ENCODE measurements at places on chromosomes 16 and 17.
A peak's percentile ranks its signal among the peaks of the same experiment; 100 is the strongest.

DNA sequence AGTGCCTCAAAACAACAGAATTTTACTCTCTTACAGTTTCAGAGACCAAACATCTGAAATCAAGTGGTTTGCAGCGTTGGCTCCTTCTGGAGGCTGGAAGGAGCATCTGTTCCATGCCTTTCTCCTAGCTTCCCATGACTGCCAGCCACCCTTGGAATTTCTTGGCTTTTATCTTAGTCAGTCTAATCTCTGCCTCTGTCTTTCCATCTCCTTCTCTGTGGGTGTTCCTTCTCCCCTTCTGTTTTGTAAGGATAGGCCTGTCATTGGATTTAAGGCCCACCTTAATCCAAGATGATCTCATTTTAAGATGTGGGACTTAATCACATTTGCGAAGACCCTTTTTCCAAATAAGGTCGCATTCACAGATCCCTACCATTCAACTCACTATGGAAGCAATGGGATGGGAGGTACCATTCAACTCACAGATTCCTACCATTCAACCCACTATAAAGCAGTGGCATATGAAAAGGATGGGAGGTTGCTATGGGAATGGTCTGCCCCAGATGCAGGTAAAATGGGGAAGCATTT, 321.8 kb downstream of the WWOX start:
- no peak for DNase-seq
- no peaks in the 10 kb centered on the region for H3K4me1 ChIP-seq
- H3K4me3 ChIP-seq, result no peak overlapping the region
- H3K36me3 ChIP-seq, result no peaks in the 10 kb centered on the region
- no peaks in the 10 kb centered on the region for H3K27me3 ChIP-seq

DNA sequence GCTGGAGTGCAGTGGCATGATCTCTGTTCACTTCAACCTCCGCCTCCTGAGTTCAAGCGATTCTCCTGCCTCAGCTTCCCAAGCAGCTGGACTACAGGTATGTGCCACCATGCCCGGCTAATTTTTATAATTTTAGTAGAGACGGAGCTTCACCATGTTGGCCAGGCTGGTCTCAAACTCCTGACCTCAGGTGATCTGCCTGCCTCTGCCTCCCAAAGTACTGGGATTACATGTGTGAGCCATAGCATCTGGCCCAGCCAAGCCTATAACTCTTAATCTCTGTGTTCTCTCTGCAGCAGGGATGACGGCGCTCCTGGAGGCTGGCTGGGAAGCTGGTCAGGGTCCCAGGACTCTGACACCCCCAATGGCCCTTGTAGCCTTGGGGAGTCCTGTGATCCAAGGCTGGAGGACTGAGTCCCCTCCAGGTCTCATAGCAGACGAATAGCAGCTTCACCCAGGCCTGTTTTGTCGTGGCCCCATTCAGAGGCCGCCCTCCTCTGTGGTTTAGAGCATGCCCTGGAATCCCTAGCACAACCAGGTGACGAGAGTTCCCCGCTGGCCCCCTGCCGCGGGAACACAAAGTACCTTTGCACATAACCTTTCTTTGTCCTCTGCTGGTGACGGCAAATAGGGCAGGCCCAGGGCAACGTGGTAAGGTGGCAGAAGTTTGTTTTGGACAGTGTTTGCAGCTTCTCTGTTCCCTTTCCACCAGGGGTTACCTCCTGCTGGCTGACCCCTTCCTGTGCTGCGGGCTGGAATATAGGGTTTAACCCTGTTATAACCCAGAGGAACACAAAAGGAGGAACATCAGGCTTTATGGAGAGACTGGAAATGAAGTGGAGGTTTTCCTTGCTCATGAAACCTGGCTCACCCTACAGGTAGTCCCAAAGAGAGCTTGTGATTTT, 43.0 kb upstream of the TOB1 start:
- H3K4me3 ChIP-seq, result no peak overlapping the region
- no peak for DNase-seq
- H3K36me3 ChIP-seq, result no peaks in the 10 kb centered on the region
- H3K4me1 ChIP-seq, result peaks cover 36% of the 10 kb centered on the region
- no peaks in the 10 kb centered on the region for H3K27me3 ChIP-seq

DNA sequence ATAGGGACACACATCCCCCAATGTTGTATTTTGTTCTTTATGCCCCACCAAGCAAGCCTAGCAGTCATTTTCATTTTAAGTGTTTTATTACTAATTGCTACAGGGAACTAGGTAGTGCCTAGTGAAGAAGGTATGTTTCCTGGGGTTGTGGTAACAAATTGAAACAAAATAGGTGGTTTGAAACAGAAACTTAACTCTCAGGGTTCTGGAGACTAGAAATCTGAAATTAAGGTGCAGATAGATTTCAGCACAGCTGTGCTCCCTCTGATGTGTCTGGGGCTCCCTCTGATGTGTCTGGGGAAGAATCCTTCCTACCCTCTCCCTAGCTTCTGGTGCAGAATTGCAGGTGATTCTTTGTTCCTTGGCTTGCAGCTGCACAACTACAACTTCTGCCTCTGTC, 390.1 kb downstream of the ZFHX3 start:
- peak overlapping the region; percentile 81 for H3K27ac ChIP-seq
- DNase-seq, result no peak
- H3K27me3 ChIP-seq, result no peaks in the 10 kb centered on the region
- H3K4me3 ChIP-seq, result peak overlapping the region; percentile 67
- peaks cover 24% of the 10 kb centered on the region for H3K4me1 ChIP-seq
- H3K36me3 ChIP-seq, result peaks cover 18% of the 10 kb centered on the region

DNA sequence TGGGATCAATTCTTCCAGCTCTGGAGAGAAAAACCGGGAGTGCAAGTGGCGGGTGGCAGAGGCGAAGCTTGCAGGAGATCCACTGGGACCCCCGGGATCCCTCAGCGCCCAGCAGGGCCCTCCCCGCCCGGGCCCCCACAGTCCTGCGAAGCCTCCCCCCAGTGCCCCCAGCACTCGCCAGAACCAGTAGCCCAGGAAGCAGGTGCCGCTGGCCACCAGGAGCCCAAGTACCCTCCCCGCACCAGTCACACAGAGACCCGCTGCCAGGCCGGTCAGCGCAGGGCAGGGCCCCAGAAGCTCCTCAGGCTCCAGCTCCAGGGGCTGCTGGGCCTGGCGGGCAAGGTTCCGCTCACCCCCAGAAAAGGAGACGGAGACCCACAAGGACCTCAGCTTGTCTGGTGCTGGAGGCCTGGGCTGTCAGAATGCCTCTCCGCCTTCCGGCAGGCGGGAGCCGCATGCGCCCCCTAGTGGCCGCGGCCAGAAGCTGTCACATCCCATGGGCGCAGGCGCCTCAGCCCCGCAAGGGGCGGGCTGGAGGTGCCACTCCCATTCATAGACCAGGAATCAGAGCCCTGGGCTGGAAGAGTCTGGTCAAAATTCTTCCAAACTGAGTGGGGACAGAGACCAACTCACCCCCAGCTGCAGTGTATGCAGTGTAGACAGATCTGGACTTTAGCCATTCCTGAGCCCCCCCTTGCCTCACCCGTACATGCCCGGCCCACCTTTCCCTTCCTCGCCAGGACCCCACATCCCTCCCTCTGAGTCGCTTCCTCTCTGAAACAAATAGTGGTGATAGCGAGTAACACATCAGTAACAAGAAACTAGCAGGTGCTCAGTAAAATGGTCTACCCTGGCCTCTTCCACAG, 1002.3 kb downstream of the KCNJ18 start:
- DNase-seq, result no peak
- no peak overlapping the region for H3K4me3 ChIP-seq
- H3K4me1 ChIP-seq, result no peaks in the 10 kb centered on the region

GRCh38 chr17:10211666-10212065, 13.3 kb upstream of the GAS7 start:
- no peak overlapping the region for H3K27ac ChIP-seq
- DNase-seq, result no peak
- no peaks in the 10 kb centered on the region for H3K4me1 ChIP-seq
- no peaks in the 10 kb centered on the region for H3K36me3 ChIP-seq
- H3K4me3 ChIP-seq, result no peak overlapping the region
- no peaks in the 10 kb centered on the region for H3K27me3 ChIP-seq

DNA sequence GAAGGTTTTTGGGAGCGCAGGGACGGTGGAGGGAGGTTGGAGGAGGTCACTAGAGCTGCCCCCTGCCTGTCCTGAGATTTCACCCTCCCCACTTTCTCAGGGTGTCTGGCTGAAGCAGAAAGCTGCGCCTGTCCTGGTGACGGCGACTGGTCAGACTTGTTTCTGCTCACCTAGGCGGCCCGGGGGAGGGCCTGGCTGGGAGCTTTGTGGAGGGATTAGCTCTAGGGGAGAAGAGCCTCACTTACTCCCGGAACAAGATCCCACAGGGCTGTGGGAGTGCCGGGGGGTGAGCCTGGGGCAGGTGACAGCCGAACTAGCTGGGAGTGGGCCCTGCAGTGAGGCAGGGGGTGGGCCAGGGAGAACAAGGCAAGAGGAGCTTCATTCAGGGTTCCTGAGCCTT, 11.5 kb downstream of the NHERF1 start:
- no peaks in the 10 kb centered on the region for H3K27me3 ChIP-seq
- peaks cover 8% of the 10 kb centered on the region for H3K36me3 ChIP-seq
- no peak for DNase-seq
- H3K27ac ChIP-seq, result peak overlapping the region; percentile 84

GRCh38 chr17:66702106-66702936, 132.6 kb upstream of the CACNG5 start:
- no peak overlapping the region for H3K4me3 ChIP-seq
- no peak for DNase-seq
- H3K36me3 ChIP-seq, result peaks cover 29% of the 10 kb centered on the region
- no peak overlapping the region for H3K27ac ChIP-seq
- no peaks in the 10 kb centered on the region for H3K27me3 ChIP-seq

DNA sequence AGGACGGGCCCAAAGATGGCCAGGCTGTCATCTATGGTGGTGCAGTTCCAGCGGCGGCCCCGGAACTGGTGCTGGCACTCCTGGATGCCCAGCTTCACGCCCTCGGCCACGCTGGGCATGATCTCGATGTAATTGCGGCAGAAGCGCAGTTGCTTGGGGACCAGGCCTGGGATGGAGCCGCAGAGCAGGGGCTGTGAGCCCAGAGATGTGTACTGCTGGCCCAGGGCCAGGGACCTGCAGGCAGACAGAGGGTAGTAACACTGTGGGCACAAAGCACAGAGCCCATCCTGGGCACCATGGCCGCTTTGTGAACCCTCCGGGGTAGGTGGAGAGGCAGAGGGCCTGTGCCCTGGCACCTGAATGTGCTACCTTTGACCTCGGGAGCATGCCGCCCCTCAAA, 44.8 kb downstream of the WNT3 start:
- no peak overlapping the region for H3K4me3 ChIP-seq
- H3K4me1 ChIP-seq, result peaks cover 16% of the 10 kb centered on the region
- H3K27me3 ChIP-seq, result peaks cover 40% of the 10 kb centered on the region
- H3K27ac ChIP-seq, result no peak overlapping the region
- H3K36me3 ChIP-seq, result no peaks in the 10 kb centered on the region

GRCh38 chr17:8703001-8703400, 41.6 kb downstream of the CCDC42 start:
- H3K4me1 ChIP-seq, result no peaks in the 10 kb centered on the region
- H3K27me3 ChIP-seq, result peaks cover 32% of the 10 kb centered on the region
- no peak for DNase-seq
- no peak overlapping the region for H3K4me3 ChIP-seq
- no peak overlapping the region for H3K27ac ChIP-seq

- DNase-seq, result no peak
- no peak overlapping the region for H3K27ac ChIP-seq
- H3K36me3 ChIP-seq, result no peaks in the 10 kb centered on the region
Measured at GRCh38 chr16:62272035-62272434, 235.8 kb upstream of the CDH8 start.

DNA sequence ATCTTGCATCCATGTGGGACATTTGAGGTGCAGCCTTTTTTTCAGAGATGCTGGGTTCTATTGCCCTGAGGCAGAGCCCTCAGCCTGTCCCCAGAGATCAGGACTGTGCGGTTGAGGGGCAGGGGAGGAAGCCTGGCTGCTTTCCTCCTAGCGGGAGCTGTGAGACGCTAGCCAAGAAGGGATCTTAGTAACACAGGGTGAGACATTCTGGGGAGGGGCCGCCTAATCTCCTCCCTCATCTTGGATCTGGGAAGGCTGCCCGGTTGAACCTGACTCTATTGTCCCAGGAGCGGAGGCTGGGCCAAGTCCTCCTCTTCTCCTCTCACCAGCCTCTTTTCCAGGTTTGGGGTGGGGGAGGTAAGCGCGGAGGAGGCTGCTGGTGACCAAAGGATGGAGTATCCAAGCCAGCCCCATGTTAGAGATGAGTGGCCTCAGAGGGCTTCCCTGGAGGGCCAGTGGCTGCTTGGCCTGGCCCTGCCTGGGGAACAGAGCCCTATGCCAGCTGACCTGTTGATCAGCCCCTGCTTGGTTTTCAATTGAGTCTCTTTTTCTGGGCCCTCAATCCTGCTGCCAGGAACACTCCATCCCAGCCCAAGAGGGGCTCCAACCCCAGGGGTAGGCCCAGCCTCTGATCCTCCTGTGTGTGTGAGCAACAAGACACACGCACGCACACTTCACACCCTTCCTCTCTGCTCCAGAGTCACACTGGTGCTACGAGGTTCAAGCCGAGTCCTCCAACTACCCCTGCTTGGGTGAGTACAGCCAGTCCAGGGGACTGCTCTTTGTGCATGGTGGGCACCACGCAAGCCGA, 5.0 kb downstream of the CA4 start:
- H3K4me1 ChIP-seq, result peaks cover 8% of the 10 kb centered on the region
- H3K4me3 ChIP-seq, result no peak overlapping the region

Measured in activated naive CD8-positive, alpha-beta T cell treated with anti-CD3 and anti-CD28 coated beads, Interleukin-2, amount 10 ng/mL, durations not matched to agents 7 days and 5 days (primary cell).